ENCODE measurements at places on chromosomes 7 and 10.

- no peak for DNase-seq
These were observed 44.1 kb upstream of the CDK6 start for GRCh38 chr7:92880212-92881090.

DNA sequence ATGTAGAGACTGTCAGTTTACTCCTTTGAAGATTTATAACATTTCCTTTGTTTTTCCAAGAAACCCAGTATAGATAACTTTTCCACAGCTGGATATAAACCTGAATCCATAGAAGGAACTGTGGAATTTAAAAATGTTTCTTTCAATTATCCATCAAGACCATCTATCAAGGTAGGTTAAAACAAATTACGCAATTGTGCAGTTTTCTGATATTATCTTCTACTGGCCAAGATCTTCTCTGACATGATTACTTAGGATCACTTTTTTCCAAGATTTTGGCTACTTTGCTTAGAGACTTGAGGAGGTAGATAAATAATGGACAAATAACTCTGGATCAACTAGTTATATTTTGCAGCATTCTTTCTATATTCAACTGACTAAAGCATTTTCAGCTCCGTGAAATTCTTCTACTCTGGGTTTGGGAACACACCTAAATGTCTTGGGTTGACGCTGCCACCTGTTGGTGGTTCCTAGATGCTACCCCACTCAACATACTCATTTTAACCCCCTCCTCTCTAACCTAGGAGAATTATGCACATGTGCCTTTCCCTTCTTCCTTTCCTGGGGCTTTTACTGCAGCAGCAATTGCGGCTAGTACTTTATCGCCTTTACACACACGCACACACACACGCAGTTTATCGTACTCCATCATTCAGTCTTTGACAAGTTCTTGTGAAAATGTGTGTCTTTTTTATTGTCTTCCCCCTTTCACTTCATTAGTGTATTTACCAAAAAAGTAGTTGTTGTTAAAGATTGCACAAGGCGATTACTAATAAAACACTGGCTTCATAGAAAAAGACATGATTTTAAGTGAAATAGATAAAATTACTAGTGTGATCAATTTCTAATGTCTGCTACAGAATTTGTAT is 32.7 kb downstream of the ABCB5 start:
- DNase-seq, result no peak

- no peak for DNase-seq
These were observed 315.3 kb downstream of the ADRA2A start for GRCh38 chr10:111392159-111392558.

- peak; percentile 73 for DNase-seq
These were observed at the start of gene CYTH3 for GRCh38 chr7:6272481-6273323. CYTH3 (minus strand) TSS chr7:6272624; CDS start chr7:6272507, 117 bp downstream.

DNA sequence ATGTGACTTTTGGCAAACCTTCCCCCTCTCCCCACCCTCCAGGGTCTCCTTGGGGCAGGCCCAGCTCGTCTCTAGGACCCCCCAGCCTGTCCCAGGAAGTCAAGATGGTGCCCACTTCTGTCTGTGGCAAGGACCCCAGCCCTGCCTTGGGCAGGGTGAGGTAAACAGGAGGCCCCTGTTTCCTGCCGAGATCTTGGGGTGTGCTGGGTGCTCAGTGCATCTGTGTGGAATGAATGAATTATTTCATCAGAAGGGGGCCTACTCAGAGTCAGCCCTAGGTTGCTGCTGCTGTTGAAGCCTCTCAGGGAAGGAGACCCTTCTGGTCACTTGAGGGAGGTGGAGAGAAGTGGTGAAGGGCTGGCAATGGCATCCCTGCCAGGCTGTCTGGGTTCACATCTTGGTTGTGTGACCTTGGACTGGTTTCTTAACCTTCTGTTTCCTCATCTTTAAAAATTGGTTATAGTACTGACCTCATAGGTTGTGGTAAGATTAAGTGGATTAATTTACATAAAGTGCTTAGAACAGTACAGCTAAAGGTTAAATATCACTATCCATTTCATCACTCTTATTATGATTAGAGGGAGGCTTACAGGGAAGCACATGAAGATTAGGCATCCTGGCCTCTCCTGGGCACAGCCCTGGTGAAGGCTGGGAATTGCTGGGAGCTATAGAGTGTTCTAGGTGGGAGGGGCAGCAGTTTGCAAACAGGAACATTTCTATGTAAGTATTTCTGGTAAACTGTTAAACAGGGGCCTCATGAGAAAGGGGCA is 67.7 kb downstream of the ZMIZ1 start:
- no peak for DNase-seq

- no peak for DNase-seq
These were observed 2.0 kb downstream of the MYO1G start for GRCh38 chr7:44976746-44977196.

GRCh38 chr7:290554-291372 is 793 bp downstream of the FOXL3 start:
- no peak for DNase-seq

GRCh38 chr10:91289305-91289704 is 68.8 kb downstream of the PCGF5 start:
- no peak for DNase-seq

- no peak for DNase-seq
These were observed 124.3 kb upstream of the WNT16 start for GRCh38 chr7:121204537-121204936.

- DNase-seq, result no peak
These were observed 27.0 kb upstream of the HIBADH start for GRCh38 chr7:27689591-27690164.

DNA sequence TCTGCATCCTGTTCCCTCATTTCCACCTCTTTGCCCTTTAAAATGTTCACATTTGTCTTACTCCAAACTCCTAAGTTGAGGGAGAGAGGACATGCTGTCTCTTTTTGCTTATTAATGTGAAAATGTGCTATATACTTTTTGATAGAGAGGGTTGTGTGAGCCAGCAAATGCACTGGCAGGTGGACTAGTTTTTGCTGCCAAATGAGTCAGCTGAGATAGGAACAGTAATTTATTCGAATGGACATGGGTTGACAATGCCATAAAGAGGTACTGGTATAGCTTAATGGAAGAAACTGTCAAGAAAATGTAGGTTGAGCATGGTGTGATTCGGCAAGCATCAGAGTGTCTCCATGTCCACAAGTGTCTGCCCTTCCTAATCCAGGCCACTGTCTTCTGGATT is 9.2 kb upstream of the TRUB1 start:
- no peak for DNase-seq

DNA sequence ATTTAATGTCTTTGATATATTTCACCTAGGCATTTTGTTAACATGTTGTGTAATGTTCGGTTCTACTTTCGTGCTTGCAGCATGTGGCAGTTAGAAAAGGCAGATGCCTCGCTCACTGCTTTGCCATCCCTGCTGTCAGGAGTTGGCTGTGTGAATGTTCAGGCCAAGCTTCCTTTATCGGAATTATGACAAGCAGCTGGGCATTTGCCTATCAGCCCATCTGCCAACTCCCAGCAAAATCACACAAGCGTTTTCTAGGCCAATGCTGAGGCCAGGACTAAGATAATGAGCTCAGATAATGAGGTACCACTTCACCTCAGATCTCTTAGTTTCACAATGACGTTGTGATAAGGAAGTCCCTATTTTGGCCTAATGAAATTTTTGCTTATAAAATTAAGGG is 212.7 kb upstream of the FAM3C start:
- DNase-seq, result no peak

DNA sequence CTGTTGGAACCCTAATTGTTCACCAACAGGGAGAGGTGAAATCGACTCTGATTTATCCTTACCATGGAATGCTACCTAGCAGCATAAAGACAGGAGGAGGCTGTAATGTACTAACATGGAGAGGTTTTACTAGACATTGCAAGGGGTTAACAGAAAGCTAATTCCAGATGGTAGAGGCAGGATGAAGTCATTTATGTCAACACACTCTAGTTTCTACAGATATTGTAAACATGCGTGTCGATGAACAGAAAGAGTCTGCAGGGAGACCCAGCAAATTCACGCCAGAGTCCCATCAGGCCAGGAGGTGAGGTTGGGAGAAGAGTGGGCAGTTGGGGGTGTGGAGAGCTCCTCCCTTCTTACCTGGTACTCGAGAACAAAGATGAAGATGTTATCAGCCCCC is 7.0 kb downstream of the NPC1L1 start:
- DNase-seq, result no peak

- no peak for DNase-seq
These were observed 193.2 kb downstream of the LRMDA start for GRCh38 chr10:75624638-75625037.

DNA sequence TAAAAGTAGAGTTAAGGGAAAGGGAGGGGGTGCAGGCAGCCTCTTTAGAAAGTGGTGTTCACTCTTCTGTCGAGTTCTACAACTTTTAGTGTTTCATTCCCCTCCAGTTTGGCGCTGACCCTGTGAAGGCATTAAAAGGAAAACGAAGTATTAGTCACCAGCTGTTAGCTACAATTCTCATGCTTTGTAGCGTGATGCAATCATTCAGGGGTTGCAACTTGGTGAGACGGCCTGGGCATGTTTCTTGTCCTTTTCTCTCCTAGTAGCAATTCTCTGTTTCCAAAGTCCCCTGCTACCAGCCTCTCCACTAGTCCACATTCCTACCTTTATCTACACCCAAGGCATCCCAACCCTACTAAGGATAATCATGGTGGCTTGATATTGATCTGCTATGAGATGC is 33.7 kb upstream of the DGKI start:
- no peak for DNase-seq

- DNase-seq, result peak; percentile 7
These were observed 36.1 kb upstream of the CCNY start for GRCh38 chr10:35300063-35300699.

DNA sequence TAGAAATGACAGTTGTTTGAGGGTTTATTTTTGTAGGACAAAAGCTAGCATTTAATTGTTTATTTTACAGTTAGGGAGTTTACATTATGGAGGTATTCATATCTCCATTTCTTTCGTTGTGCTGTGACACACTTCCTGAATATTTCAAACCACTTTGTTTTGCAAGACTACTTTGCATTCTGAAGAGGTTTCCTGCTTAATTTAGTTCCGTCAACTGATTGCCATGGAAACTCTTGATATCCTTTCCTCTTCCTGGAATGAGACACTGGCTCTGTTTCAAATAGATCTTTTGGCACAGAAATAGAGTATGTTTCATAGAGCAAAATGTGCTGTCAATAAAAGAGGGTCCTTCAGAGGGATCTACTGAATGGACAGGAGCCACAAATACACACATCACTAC is 159.5 kb upstream of the AGR3 start:
- DNase-seq, result peak; percentile 28

DNA sequence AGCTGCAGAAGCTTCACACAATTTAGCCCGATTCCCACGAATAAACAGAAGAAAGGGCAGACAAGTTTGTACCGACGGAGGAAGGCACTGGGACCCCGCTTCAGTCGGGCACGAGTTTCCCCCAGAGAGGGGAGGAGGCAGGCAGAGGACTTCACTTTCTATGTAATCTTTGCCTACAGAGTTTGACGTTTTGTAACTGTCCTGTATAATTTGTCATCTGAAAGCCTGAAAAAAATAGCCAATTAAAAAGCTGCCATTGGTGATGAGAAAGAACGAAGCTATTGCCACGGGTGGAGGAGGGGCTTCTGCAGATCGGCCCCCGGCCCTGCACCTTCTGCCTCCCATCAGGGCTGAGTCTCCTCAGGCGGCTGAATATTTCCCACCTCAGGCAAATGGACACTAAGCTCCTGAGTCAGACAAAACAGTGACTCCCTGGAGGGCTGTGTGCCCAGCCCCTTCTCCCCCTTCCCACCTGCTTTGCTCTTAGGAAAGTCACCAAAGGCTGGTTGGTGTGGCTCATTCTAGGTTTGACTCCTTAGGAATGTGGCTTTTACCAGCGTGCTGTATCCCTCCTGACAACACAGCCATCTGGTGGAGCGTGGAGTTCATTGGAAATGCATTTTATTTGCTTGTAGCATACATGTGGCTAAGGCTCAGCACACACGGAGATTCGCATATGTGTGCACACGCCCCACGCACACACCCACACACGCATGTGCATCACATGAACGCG is 117.4 kb downstream of the VIPR2 start:
- no peak for DNase-seq

GRCh38 chr7:87935384-87935706 is 1.3 kb downstream of the ADAM22 start:
- DNase-seq, result no peak

- no peak for DNase-seq
These were observed 146.6 kb downstream of the BMS1 start for GRCh38 chr10:42929236-42929635.

- no peak for DNase-seq
These were observed 31.8 kb downstream of the CTBP2 start for GRCh38 chr10:125128397-125129075.

- DNase-seq, result no peak
These were observed 93.4 kb downstream of the PLXNA4 start for GRCh38 chr7:132482866-132483265.

- DNase-seq, result no peak
These were observed 252.5 kb downstream of the PTEN start for GRCh38 chr10:88115968-88116367.

DNA sequence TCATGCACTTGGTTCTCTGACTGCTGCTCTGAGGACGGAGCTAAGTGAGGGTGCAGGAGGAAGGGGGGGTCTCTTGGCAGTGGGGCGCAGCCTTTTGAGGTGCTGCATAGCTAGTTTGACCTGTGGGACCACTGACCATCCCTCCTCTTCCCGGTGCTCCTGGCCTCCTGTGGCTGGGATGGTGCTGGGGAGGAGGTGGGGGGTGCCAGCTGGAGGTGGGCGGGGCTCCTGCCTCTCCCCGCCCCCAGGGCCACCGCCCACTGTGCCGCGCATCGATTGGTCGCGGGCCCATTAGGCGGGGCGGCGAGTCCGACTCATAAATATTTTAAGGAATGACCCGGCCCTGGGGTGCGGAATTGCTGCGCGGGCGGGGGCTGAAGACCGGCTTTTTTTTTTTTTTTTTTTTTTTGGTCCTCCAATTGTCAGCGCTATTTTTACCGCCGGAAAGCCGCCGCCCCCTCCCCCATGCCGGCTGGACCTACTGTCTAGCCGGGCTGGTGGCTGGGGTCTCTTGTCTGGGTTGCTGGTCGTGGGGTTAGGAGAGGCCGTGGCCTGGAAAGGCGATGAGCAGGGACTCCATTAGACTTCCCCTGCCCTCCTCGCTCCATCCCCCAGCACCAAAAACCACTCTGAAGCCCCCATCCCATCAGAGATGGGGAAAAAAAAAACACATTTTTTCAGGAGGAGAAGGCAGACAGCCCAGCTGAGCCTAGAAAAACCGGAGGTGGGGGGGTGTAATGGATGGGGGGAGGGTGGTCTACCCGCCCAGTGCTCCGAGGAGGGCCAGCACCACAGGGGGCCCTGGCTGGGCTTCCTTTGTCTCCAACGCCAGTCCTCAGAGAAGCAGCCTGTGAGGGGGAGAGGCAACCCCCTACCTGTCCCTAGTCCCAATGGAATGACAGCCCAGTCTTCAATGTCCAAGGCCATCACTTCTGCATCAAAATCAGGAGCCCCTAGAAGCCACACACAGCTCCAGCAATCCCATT is 6.4 kb downstream of the SH2B2 start:
- no peak for DNase-seq

- no peak for DNase-seq
These were observed 72.0 kb downstream of the KMT2C start for GRCh38 chr7:152363798-152364197.

- no peak for DNase-seq
These were observed 19.4 kb upstream of the ADGRA1 start for GRCh38 chr10:133068111-133069032.

GRCh38 chr7:50349963-50350944 is 45.7 kb downstream of the IKZF1 start:
- DNase-seq, result peak; percentile 83
